ENCODE measurements at places on chromosomes 3 and 15.

- no peak for DNase-seq
Measured at GRCh38 chr15:23506762-23507161, 58.7 kb upstream of the MKRN3 start.

DNA sequence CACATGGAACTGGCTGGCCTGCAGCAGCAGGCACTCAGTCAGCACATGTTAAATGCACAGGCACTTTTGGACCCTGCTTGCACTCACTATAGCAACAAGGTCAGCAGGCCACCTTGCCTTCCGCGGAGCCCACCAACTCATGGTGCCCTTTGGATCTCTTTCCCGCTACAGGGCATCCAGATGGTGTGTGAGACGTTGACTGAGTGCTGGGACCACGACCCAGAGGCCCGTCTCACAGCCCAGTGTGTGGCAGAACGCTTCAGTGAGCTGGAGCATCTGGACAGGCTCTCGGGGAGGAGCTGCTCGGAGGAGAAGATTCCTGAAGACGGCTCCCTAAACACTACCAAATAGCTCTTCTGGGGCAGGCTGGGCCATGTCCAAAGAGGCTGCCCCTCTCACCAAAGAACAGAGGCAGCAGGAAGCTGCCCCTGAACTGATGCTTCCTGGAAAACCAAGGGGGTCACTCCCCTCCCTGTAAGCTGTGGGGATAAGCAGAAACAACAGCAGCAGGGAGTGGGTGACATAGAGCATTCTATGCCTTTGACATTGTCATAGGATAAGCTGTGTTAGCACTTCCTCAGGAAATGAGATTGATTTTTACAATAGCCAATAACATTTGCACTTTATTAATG, 85.0 kb downstream of the TGFBR2 start:
- DNase-seq = no peak

DNA sequence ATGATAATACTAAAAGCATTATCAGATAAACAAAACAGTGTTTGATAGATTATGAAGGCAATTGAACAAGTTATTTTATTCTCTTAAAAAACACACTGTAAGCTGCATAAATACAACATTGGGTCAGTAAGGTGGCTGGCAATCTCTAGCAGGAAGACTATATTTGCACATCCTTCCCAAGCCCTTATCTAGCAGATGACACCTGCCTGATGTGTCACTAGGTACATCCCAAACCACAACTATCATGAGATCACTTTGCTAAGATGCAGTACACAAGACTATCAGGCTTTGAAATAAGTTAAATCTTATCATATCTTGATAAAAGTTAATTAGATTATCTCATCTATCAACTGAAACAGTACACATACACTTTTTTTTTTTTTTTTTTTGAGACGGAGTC, 417.4 kb downstream of the MECOM start:
- no peak for DNase-seq

DNA sequence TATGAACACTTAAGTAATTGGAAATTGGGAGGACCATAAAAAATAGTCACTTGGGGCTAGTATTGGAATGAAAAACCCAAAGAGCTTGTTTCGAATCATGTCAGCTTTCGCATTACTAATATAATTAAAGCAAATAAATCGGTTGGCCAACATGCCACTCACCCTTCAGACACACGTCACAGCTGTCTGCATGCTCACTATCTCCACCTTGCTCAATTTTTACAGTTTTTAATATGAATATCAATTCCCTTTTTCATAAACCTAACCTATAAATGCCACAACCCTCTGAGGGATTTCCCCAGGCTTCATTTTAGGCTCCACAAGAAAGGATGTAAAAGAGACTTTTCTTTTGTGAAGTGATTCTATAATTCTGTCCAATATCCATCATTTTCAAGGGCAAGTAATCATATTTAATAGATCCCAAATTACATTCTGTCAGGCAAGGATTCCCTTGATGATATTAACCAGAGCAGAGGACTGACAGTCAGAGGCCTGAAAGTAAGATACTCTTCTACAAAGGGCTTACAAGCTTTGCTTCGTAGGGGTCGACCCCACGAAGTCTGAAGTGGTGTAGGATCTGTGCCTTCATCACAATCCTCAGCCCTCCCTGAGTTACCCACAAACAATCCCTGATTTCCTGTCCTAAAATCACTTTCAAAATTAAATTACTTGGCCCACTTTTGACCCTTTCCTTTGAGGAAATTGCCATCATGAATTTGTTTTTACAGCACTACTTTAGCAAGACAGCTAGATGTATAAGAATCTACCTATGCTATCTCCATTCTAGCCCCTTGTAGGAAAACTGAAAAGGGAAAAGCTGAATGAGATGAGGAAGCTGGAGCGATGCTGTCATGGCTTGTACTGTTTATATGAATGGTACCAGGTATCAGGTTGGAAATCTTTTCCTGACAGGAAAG, 44.5 kb downstream of the NANOGP8 start:
- no peak for DNase-seq

- DNase-seq = no peak
Measured at GRCh38 chr15:55179141-55179540, 17.6 kb downstream of the RSL24D1 start.

- no peak for DNase-seq
Measured at GRCh38 chr15:101536875-101537405, 47.4 kb upstream of the PCSK6 start.

DNA sequence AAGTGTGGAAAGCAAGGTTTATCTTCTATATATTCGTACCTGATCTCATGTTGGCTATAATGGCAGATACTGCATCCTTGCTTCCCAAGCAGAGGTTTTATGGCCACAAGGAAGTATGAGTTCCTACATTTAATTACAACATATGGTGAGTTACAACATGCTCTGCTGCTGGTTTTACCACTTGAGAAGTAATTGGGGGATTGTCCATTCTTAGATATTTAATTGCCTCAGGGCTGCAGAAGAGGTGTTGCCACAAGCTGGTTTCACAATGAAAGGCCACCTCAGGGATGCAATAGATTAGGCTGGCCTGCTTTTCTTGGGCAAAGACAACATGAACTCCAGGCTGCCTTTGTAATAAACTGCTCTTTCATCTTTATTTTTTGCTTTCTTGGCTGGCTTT, 48.6 kb downstream of the RAP2B start:
- DNase-seq = no peak
